Upper lobe of right lung (tissue), 1 donor: ENCODE measurements at places on chromosomes 12 and 14. TPM values are rescaled to one million over a fixed set of nuclear protein-coding genes. Genes with fewer than 3 reads are reported as not detected.

AQP6 gene
- 0.35 TPM for total RNA-seq

ZNF891 gene
- 2.4 TPM for total RNA-seq

C12orf56 gene
- not detected for total RNA-seq

NAA25 gene
- total RNA-seq = 18.8 TPM

CMA1 gene
- total RNA-seq = 1.4 TPM

RNASE2 gene
- total RNA-seq = 4.1 TPM

TAS2R30 gene
- 2.9 TPM for total RNA-seq

PTPRQ gene
- 9.8 TPM for total RNA-seq

TESPA1 gene
- total RNA-seq = 6.7 TPM

CNIH1 gene
- 94.0 TPM for total RNA-seq

IQSEC3 gene
- 4.6 TPM for total RNA-seq

MAP3K12 gene
- 22.3 TPM for total RNA-seq

TAS2R50 gene
- 0.55 TPM for total RNA-seq

GRCh38 chr12:76201758-76202157 is 117.3 kb upstream of the NAP1L1 start:
- no peak for DNase-seq

DNA sequence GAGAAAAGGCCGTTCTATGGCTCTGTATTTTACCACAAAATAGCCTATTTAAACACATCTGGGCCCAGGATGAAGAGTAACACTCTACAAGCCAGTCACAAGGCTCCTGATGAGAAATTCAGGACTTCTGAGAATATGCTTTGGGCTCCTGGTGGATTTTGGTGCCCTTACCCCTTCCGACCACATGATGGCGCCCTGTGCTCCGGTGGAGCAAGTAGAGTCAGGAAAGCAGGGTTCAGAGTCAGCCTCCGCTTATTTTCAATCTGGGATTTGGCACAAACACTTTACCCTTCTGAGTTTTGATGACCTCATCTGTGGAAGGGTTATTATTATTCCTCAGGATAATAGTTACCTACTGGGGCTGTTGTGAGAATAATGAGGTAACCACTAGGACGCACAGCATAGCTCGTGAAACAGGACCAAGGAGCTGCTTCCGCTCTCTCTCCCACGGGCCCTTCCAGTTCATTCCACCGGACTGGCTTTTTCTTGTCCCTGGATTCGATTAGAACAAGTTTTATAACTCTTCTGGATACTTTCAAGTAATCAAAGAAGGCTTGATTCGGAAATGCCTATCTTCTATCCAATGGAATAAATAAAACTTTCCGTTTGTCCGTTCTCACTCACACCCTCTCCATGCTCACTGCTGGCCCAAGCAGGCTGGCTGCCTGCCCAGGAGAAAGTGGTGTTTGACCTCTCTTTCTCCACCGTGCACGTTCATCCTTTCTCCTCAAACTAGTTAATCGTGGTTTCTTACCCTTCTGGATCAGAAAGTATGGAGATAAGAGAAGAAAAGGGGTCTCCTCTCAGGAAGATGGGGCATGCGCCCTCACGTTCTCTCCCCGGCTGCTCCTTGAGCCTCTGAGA is 104.6 kb downstream of the GALC start:
- no peak for DNase-seq

- DNase-seq = no peak
Observed at GRCh38 chr12:92400006-92400405, 254.4 kb upstream of the BTG1 start.

- peak; percentile 71 for DNase-seq
Observed at GRCh38 chr14:69317780-69318179, 57.8 kb downstream of the GALNT16 start.

- DNase-seq = no peak
Observed at GRCh38 chr14:36870776-36871175, 209.1 kb downstream of the PAX9 start.

- no peak for DNase-seq
Observed at GRCh38 chr12:94678379-94678778, 28.0 kb upstream of the TMCC3 start.

DNA sequence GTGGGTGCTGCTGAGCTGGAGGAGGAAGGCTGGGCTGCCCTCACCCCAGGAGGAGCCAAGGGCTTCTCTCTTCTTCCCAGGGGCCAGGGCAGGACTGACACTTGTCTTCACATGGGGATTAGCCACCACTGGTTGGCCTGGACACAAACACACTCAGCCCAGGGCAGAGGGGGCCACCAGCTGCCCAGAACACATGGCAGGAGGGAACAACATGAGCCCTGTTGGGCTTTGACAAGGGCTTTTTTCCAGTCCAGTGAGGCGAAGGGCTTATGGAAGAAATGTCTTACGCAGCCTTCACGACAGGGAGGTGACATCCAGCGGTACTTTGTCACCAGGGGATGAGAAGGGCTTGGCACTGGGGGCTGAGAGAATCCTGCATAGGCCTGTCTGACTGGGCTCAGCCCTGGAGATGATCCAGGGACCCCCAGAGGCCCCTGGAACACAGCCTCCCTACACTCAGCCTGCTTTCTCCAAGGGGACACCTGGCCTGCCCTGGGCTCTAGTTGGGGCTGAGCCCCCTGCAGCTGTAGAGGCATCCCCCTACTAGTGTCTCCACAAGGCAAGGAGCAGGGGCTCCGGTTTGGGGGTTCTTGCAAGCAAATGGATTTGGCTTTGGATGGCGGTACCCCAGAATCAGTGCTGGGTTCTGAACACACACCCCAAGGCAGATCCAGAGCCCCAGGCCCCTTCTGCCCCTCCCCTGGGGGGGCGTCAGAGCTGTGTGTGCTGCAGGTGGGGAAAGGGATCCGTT is 18.9 kb downstream of the ARL6IP4 start:
- DNase-seq = no peak

- DNase-seq = no peak
Observed at GRCh38 chr14:55306938-55307589, 35.8 kb downstream of the FBXO34 start.

- no peak for DNase-seq
Observed at GRCh38 chr12:17982556-17982955, 107.4 kb downstream of the RERGL start.

- DNase-seq = no peak
Observed at GRCh38 chr12:10557766-10558165, 52.1 kb downstream of the EIF2S3B start.

- peak; percentile 86 for DNase-seq
Observed at GRCh38 chr12:2294651-2295475, 242.1 kb downstream of the CACNA1C start.

GRCh38 chr12:10102322-10102721 is 3.5 kb upstream of the CLEC1A start:
- DNase-seq = no peak

GRCh38 chr12:115411121-115411520 is 727.1 kb upstream of the TBX3 start:
- no peak for DNase-seq

GRCh38 chr14:51844081-51844881 is 16.1 kb upstream of the GNG2 start:
- DNase-seq = no peak

GRCh38 chr12:81274637-81275529 is 197.0 kb downstream of the ACSS3 start:
- no peak for DNase-seq

- peak; percentile 73 for DNase-seq
Observed at GRCh38 chr12:52020539-52021336, 14.0 kb downstream of the TAMALIN start.

- no peak for DNase-seq
Observed at GRCh38 chr14:83467811-83468210, 1934.2 kb upstream of the SEL1L start.

- DNase-seq = no peak
Observed at GRCh38 chr12:124762791-124763593, 100.7 kb downstream of the SCARB1 start.

DNA sequence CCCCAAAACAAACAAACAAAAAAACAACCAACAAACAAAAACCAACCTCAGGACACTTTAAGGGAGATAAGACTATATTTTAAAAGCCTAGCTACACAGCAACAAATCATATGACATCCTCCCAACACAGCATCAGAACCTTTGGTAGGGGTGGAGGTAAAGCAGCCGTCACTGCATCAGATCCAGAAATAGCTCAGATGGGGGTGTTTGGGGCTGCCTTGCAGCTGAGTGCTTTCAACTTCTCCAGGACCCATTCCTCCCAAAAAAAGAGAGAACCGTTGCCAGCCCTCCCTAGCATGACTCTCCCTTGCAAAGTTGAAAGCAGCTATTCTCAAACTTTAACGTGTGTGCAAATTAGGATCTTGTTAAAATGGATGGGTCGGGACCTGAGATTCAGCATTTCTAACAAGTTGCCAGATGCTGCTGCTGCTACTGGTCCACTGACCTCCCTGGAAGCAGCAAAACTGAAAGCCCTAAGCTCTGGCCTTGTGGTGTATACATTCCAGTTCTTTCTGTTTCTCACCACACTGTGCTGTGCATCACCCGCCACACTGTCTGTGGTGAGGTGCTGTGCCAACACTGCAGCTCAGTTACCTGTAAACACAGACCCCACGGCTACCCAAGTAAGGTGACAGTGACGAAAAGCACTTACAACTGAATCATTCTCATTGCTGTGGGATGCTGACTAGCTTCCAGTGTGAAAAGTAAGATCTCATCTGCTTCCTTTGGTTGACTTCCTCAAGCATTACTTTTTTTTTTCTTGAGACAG is 54.0 kb downstream of the SLC38A1 start:
- no peak for DNase-seq

DNA sequence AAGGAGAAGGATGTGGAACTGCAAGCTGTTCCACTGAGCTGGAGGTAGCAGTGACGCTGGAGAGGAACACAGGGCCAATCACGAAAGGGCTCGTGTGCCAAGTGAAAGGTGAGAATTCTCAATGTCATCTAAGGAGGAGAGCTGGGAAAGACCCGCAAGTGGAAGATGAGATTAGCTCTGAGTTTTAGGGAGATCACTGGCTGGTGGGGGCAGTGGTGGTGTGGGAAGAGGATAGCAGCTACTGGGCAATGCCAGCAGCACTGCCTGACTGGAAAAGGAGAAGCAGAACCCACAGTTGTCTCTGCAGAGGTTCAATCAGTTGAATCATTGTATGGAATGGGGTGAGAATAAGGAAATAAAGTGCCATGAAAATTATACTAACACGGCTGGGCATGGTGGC is 27.8 kb downstream of the SLC25A47 start:
- no peak for DNase-seq

- no peak for DNase-seq
Observed at GRCh38 chr12:16553457-16553856, 52.5 kb downstream of the LMO3 start.

DNA sequence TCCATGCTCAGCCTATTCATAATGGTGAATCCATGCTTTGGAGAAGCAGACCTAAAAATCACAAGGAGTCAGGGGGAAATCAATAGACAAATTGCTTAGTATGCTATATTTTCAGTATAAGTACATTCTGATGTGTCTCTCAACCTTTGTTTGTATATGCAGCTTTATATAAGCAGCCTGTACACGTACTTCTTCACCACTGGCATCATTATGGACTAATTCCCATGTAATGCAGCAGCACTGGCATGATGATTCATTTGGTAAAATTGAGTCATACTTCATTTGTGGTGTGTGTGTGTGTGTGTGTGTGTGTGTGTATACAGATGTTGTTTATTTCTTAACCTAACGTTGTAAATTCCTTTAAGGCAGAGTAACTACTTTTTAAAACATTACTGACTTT is 10.9 kb downstream of the DCP1B start:
- DNase-seq = no peak

DNA sequence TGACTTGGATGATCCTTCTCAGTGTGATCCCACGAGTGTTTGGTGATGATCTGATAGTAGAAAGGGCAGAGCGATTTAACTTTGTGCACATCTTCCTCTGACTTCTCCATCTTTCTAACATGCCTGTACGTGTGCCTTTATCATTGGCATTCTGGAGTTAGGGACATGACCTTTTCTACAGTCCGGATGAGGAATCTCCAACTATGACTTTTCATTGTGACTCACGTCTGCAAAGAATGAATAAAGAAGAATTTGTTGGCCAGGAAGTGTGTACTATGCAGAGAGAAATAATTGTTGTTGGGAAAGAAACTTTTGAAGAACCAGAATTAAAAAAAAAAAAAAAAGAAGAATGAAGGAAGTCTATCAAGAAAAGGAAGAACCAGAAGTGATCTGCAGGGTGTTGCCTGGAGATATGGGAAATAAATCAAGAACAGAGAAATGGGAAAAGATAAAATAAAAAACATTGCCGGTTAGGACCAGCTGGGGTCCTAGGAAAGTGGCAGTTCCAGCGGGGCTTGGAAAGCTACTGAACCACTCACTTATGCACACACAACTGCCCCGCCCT is 25.3 kb downstream of the PPFIBP1 start:
- DNase-seq = no peak

- DNase-seq = no peak
Observed at GRCh38 chr12:105445249-105445648, 114.8 kb downstream of the C12orf75 start.

DNA sequence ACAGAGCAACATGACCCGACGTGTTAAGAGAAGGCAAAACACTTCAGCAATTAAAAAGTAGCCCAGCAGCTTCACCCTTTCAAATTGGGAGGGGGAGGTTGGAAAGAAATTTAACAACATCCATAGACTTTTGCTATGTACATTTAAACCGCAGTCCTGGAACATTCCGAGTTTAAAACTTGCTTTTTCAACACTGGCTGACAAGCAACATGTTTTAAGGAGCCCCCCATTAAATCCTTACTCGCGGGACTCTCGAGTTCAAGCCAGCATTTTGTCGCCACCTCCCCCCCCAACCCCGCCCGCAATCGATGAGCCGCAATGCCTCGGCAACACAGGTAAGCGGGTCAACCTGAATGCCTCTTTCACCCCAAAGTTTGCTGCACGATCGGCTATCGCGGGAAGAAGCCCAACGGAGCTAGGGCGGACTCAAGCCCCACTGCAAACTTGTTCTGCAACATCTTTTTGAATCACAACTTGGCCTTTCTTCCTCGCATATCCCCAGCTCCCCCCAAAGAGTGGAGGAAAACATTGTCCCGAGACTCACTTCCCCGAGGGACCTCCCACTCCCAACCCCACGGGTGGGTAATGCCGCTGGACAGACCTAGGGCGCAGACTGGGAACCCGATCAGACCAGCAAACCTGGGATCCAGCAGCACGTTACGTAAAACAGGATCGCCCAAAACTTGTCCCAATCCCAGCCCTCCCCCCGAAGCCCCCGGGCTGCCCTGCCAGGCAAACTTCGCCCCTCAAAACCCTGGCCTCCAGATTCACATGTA is 777 bp downstream of the ZFP36L1 start:
- peak; percentile 70 for DNase-seq

DNA sequence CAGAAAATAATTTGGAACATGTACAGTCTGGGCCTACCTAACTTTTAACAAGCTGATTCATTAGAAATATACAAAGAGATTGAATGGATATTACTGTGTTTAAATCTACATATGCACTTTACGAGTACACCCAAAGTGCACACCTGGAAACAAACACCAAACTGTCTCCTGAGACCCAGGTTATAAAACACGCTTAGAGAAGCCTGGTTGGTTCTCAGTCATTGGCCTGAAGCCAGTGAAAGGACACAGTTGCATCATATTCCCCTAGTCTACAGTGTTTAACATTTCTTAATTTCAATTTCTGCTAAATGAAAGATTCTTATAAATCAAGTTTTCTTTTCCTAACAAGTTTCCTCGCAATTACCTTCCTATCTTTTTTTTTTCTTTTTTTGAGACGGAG is 209.5 kb downstream of the FBXL14 start:
- DNase-seq = no peak
